ENCODE measurements at places on chromosomes 12 and 14.

DNA sequence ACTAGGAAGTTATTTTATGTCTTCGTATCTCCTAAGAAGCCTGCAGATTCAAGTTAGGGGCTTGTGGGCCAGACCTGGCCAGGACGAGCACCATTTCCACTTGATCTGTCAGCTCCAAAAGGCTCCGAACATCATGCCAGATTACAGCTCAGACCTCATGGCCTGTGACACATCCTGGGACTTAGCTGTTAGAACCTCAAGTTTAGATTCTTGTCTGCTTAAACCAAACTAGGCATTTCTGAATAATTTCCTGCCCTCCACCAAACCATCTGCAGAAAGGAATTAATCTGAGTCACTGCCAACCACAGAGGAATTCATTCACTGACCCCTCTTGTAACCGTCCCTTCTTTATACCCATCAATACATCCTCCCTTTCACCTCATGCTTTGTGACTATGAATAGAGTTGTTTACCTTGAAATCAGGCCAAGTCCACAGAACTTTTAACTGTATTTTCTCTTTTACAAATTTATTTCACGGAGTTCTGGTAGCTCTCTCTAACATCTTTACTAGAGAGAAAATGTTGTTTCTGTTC is 120.3 kb downstream of the FBXL14 start:
- peak; percentile 20 for DNase-seq

DNA sequence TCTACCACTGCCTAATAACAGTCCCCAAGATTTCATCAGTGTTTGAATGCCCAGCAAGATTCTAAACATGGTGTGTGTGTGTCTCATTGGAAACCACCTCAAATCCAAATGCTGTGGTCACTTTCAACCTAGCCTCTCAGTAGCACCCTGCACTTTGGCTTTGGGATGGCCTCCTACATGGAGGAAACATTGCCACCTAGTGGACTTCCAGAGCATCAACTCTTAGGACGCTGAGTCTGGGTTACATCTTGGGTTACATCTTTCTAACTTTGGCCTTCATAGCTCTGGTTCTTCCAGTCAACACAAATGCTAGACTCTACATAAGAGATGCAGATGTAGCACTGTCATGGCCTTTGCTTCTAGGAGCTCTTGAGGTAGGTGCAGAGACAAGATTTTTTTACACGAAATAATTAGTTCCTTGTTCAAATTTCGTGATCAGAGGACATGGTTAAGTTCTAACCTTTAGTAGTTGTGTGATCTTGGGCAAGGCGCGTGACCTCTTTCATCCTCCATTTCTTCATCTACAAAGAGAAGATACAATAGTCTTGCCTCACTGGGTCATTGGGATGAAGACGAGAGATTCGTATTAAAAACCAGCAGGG is 113.5 kb upstream of the VASH1 start:
- DNase-seq: peak; percentile 15

DNA sequence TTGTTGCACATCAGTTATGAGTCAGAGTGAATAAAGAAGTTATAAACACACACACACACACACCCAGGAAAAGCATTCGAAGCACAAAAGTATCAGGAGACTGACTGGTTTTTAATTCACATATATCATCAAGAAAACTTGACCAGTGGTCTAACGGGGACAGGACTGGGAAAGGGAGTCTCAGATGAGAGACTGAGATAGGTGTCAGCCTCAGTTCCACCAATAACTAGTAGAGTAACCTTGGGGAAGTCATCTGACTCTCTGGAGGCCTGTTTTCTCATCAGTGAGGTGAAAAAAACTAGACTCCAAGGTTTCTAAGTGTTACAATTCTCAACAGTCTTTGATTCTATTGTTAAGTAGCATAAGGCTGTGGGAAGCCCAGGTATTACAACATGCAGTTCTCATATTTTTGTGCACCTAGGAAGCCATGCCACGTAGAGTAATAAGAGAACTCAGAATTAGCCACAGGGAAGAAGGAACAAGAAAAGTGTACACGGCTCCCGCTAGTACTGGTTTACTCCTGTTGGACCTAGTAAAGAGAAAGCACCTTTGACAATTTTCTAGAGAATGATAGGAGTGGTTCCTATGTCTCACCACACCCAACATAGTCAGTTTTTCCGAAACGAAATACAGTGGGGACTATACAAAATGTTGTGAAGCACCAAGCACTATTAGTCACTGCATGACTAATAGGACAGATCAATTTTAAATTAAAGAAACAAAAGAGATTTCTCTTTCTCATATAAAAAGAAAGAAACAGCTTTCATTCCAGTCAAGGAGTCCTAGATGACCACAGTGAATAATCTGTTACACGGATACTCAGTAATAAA is 5.0 kb downstream of the PPTC7 start:
- peak; percentile 18 for DNase-seq

GRCh38 chr14:94697773-94698556 is 71.9 kb downstream of the GSC start:
- no peak for DNase-seq

DNA sequence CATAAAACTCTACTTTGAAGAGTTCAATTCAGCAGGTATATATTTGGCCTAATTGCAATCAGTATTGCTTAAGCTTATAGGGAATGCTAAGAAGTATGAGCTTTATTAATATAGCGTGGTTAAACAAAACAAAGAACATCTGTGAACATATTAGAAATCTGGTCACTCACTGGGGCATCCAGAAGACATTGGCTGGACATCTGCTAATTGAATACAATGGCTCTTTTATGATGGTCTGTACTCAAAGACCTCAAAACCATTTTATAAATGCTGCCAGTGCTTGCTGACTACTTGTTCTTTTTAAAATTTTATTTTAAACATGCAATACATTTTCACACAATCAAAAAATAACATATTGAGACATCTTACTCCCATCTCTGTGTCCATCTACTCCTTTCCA is 173.0 kb downstream of the STXBP6 start:
- DNase-seq: no peak

DNA sequence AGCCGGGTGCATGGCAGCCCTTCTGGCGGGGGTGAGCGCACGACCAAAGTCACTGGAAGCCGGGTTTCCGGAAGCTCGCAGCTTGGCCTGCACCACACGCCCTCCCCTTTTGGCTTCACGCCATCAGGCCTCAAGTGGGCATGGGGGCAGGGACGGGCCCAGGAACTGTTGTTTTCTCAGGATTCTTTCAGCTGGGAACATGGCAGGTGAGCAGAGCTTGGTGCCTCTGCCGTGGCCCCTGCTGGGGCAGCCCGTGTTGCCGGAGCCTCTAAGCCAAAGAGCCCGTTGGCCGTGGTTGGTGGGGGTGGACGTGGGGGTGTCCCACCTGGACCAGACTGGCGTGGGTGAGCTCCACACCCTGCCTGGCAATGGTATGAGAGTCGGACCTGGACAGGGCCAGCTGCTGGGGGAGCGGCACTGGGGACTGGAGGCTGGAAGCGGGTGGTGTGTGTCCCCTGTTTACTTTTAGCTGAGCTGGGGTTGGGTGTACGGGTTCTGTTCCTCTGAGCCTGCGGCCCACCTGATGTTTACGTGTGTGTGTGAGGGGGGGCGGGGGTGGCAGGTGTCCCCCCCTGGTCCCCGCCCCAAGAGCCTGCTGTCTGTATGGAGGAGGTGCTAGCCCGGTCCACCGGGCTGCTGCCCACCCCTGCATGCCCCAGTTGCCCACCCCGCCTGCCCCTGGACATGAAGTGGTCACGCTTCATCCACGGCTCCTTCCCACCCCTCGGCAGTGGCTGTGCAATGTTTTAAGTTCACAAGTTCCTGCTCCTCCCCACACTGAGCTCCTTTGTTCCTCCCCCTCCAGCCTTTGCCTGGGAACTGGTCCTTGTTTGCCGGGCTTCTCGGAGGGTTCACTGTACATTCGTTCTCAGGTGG is 28.7 kb upstream of the PLD4 start:
- DNase-seq: no peak

- peak; percentile 70 for DNase-seq
These were observed 554 bp downstream of the SPPL3 start for GRCh38 chr12:120903412-120904196.

GRCh38 chr12:22536971-22537544 is 7.3 kb downstream of the C2CD5 start:
- DNase-seq: no peak

GRCh38 chr14:99077076-99077843 is 194.7 kb downstream of the BCL11B start:
- no peak for DNase-seq

- DNase-seq: no peak
These were observed 64.9 kb upstream of the PCED1B start for GRCh38 chr12:47014474-47014873.

DNA sequence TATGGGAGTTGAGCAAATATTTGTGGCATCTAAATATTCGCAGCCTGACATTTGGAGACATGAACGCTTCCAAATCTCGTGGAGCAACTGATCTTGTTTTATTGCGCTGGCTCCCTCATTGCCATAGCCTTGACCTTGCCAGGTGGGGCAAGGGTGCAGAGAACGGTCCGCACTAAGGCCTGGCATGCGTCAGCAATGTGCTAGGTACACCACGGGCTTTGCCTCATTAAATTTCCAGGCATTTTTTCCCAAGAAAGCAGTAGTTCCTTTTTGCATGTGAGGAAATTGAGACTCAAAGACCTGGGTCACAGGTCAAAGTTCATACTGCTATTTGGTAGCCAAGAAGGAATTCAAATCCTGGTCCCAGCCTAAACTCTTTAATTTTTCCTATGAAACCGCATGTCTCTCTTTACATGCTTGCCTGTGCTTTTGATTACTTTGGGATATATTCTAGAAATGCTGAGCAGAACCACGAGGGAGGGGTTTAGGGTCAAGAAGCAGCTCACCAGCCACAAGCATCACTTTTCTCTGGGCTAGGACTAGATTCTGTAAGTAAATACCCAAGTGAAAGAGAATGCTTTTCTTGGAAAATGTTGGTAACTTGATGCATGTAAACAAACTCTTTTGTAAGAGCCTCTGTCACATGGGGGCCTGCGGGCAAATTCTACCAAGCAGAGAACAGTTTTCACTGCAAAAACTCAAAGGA is 891.6 kb downstream of the VRK1 start:
- no peak for DNase-seq

DNA sequence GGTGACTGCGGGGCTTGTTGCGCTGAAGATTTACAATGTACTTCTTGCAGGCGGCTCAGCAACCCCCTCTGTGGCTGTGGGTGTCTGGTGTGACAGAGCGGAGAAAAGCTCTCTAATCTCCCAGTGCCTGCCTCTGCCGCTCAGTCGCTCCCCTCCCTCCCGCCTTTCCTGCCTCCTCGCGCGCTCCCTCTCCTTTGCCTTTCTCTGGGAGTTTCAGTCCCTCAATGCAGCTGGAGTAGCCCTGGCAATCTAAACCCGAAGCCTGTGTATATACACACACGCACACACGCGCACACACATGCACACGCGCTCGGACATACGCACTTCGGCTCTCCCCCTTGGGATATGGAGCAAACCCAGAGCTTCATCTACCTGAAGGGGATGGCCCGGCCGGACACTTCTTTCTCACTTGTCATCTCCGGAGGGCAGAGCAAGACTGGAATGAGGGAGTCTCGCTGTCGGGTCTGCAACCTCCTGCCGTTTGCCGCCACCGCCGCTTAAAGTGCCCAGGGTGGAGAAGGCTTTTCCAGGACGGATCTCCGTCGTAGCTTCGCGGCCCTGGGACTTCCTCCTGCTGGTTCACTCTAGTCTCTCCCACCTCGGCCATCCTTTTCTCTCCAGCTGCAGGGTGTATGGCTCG is 599 bp upstream of the TRHDE start:
- DNase-seq: no peak

- DNase-seq: no peak
These were observed 1089.3 kb downstream of the SLC16A7 start for GRCh38 chr12:60684988-60685655.

DNA sequence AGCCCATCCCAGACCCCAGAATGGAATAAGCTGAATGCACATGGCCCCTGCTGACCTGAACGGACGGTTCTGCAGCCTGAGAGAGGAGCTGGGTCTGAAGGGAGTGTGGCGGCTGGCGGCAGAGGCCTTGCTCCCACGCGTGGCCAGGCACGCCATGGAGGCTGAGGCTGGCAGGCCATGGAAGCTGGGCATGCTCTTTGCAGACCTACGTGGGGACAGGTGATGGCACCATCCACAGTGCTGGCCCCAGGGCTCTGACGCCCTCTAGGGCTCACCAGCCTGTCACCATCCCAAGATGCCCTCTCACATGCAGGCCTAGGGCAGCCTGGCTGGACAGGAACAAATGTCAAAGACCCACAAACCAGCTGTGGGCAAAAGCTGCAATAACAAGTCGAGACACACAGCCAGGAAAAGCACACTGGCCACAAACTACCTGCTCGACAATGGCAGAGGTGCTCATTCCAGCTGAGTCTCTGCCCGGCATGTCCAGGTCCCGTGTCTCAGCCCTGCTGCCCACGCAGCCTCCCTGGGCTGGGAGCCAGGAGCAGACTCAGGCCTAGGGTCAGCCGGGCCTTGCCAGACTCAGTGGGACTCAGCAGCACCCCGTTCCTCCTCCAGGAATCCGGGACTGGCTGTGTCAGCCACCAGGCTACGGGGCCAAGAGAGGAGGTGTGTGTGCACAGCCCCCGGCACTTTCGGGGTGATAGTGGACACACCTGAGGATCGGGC is 19.7 kb downstream of the BTBD6 start:
- DNase-seq: no peak

GRCh38 chr14:103427485-103428443 is 42.5 kb downstream of the MARK3 start:
- DNase-seq: peak; percentile 15

DNA sequence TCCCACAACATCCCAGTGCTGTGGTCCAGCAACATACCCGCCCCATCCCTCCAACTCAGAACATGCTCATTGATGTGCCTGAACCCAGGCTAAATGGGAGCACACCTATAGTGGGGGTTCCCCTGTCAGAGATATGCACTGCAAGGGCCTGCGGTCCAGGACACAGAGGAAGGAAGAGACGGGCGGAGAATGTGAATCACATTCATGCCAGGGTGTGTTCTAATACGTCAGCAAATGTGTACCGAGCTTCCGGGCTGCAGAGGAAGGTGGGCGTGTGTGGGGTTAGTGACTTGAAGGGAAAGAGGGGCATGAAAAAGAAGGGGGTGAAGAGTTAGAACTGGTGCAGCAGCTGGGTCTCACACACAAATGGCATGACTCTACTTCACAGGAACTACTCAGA is 83.7 kb downstream of the DPF3 start:
- peak; percentile 64 for DNase-seq

GRCh38 chr14:24364841-24365240 is 3.1 kb upstream of the NFATC4 start:
- DNase-seq: no peak

DNA sequence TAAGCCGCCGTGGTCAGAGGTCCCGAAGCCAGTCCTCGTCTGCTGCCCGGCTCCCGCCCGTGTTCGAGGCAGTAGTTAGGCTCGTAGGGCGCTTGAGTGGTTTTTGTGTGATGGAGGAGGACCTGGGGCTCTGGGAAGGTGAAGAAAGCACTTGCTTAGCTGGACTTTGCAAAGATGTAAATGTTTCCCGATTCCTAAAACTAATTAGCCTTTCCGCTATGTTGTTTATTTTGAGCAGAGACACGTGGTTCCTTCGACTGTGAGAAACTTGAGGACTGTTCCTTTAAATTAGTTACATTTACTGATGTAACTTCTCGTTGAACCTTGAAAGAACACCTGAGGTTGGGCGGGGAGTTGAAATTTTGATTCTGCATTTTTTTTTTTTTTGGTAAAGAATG is 33.9 kb downstream of the MIA2 start:
- DNase-seq: no peak

Measured in activated CD4-positive, alpha-beta T cell treated with anti-CD3 and anti-CD28 coated beads, Interleukin-2, amount 50 U/mL, for 48 hours (primary cell).